ENCODE measurements at places on chromosomes 7 and 10.

GRCh38 chr10:30238836-30239235, 110.2 kb downstream of the MTPAP start:
- no peak for DNase-seq

DNA sequence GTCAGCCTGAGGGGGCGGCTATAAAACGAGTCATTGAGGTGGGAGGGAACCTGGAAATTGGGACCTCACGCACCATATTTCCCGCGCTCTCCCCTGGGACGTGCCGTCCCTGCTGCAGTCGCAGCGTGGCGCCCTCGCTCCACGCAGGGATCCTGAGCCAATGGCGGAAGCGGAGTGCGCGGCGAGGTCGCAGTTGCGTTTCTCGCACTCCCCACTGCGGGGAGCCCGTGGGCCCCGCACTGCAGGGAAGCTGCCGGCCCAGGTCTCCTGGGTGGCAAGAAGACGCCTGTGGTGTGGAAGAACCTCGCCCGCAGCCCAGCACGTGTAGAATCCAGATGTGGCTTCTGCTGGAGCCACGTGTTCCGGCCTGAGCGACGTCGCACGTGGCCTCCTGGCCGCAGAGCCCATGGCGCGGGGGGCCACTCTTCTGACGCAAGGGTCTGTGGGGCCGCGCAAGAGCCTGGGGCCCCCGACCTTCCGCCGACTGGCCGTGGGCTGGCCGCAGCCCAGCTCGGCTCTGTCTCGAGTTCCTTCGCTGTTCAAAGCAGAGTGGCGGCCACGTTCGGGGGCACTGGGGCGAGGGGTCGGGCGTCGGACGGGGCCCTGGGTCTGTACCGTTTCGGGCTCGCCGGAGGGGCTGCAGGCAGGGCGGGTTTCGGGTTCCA, 26.4 kb downstream of the HIF1AN start:
- peak; percentile 37 for DNase-seq

- DNase-seq, result no peak
These were observed 489.2 kb upstream of the ZMIZ1 start for GRCh38 chr10:78579576-78579975.

DNA sequence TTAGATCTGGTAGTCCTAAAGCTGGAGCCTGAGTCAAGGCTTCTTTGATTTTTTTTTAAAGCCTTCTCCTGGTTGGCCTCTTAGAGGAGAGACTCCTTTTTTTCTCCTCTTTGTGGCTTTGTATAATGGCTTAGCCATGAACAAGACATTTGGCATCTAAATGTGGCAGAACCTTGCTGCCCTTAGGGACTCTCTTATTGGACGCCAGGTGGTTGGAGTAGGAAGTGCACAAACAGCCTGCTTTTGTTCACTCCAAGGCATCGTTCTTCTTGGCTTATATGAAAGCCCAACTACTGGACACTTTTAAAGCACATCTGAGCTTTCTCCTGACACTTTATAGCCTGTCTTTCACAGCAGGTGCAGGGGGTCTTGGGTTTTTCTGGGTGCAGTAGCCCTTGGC, 25.0 kb downstream of the ZPBP start:
- no peak for DNase-seq

DNA sequence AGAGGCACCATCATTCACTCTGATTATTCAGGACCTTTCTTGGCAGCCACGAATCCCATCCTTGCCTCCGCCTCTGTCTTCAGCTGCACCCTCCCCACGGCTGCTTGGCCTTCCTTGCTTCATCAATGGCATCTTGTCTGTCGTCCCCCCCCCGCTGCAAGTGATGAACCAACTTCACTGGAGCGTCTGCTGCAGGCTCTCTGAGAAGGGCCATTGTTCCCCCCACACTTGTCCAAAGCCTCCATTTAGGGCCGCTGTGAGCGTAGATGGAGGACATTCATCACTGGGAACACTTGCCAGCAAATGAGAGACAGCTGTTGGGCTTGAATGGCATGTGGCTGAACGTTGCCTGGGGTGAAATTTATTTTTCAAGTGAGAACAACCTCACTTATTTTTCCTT, 20.1 kb downstream of the AFAP1L2 start:
- no peak for DNase-seq
